Right cardiac atrium (tissue), 5 donors: ENCODE measurements at places on chromosomes 3 and 15. TPM values are rescaled to one million over a fixed set of nuclear protein-coding genes. Genes with fewer than 3 reads are reported as not detected.

Gene ZNF280D
- polyA plus RNA-seq, result 11.7 TPM

Gene THRB
- polyA plus RNA-seq, result 5.3 TPM

Gene GNB4
- polyA plus RNA-seq, result 10.5 TPM

Gene APBA2
- polyA plus RNA-seq, result 0.38 TPM

Gene GRM7
- polyA plus RNA-seq, result not detected

Gene STX19
- not detected for polyA plus RNA-seq

Gene GOLGA6L7
- polyA plus RNA-seq, result not detected
